ENCODE measurements at places on chromosomes 7 and 10.

DNA sequence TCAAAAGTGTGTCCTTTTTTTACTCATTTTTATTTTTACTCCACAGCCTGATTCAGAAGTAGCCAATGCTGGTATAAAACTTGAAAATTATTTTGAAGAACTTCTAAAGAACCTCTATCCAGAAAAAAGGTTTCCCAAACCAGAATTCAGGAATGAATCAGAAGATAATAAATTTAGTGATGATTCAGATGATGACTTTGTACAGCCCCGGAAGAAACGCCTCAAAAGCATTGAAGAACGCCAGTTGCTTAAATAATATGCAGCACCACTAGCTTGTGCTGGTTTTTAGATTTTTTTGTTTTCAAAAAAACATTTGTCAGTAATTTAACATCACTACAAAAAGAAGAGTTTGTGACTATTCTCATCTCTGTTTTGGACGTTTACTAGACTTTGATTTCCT, 116.5 kb downstream of the SVOPL start:
- DNase-seq, result no peak

- DNase-seq, result no peak
Observed at GRCh38 chr10:121268363-121268762, 329.9 kb downstream of the FGFR2 start.

- no peak for DNase-seq
Observed at GRCh38 chr7:115748123-115748738, 282.3 kb downstream of the TFEC start.

DNA sequence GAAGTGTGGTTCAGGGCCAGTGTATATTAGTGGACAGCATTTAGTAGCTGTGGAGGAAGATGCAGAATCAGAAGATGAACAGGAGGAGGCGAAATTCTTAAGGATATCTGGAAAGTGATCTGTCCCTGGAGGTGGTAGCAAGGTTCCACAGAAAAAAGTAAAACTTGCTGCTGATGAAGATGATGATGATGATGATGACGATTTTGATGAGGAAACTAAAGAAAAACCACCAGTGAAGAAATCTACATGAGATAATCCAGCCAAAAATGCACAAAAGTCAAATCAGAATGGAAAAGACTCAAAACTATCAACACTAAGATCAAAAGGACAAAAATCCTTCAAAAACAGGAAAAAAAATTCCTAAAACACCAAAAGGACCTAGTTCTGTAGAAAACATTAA, 26.3 kb downstream of the TM9SF3 start:
- no peak for DNase-seq

- DNase-seq, result no peak
Observed at GRCh38 chr10:51857305-51857704, 157.9 kb upstream of the CSTF2T start.

- no peak for DNase-seq
Observed at GRCh38 chr10:95315509-95315908, 24.7 kb upstream of the PDLIM1 start.

- no peak for DNase-seq
Observed at GRCh38 chr7:149050941-149051340, 22.6 kb upstream of the PDIA4 start.

- DNase-seq, result no peak
Observed at GRCh38 chr10:61950449-61951143, 49.1 kb downstream of the ARID5B start.

DNA sequence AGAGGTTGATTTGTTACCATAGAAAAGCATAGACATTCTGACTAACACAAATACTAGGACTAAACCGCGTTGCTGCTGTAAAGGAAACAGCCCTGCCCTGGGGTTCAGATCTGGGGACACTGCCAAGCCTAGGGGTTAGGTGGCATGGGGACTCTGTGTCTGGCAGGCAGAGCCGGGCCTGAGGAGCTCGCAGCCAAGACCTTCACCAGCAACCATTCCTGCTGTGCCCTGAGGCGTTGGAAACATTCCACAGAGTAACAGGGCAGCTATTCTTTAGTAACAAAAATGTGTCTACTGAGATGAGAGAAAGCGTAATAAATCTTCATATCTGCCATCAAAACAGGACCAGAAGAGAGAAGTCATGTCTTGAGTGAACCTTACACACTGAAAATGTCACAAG, 280.5 kb downstream of the POM121L12 start:
- no peak for DNase-seq

- DNase-seq, result no peak
Observed at GRCh38 chr10:718143-718700, 28.8 kb upstream of the DIP2C start.

DNA sequence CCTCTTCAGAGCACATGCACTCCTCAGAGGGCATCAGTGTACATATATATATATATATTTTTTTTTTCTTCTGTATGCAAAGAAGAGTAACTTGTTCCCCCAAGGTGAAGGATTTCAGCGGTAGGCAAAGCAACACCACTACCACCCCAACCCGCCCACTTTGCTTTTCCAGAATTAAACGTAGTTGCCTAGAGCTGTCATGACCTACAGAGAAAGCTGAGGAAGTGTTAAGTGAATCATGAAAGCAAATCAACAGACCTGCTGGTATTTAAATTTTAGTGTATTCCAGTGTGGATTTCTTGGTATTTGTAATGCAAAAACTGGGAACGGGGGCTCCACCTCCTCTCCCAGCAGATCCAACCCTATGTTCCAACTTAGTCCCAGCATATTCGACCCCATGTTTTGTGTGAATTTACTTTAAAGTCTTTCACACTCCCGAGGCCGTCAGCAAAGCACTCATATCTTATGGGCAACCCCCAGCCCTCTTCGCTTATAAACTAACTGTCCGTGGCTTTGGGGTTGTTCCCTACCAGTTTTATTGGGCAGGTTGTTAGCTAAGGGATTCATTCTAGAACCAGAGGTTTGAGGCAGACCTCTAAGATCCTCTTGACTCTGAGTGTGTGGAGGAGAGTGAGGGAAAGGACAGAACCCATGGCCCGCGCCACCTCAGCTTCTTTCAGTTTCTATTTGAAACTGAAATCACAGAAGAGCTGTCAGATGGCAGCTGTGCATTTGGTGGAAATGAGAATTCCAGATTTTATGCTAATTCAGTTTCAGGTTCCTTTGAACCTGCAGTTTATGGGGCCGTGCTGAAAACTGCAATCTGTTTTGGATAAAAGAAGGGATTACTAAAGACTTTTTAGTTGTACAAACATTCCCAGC, 450.2 kb upstream of the GALNT17 start:
- DNase-seq, result no peak

DNA sequence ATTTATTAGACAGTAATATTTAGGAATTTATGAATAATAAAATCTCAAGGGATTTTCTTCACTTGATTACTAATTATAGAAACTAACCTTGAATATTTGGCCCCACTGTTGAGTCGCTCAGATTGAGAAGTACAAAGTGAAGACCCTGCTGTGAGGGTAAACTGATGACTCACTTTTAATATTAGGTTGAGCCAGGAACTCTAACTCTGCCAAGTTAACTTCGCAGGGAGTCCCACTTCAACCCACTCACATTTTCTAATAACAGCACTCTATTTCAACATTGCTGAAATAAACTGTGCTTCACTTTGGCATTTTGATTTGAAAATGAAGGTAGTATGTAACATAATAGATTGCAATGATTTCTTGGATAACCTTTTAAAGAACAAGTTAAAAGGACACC, 200.7 kb downstream of the POLR1F start:
- DNase-seq, result no peak

DNA sequence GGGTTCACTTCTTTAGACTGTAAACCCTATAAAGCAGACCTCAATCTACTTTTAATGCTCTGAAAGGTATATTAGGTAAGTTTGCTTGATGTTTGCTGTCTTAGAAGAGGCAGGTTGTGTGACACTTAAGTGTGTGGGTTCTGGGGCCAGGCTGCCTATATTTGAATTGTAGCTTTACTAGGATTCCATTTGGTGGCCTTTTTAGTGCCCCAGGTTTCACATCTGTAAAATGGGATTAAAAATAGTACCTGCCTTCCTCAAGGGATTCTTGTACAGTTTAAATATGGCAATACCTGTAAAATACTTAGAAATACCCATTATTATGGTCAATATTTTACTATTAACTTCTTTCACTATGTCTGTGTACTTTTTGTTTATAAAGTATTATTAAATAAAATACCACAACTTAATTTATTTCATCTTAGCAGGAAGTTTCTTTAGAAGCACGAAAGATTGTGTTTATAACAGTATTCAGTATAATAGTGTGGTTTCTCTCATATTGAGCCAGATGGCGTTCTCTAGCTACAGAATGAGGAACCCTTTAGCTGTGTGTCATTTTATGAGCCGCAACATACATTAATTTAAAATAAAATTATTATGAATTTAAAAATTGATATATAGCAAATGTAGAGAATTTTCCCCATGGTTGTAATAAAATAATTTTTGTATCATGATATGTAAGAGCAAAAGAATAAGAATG, 94.2 kb downstream of the CDK14 start:
- DNase-seq, result no peak

GRCh38 chr10:71437537-71438092, 40.9 kb downstream of the CDH23 start:
- DNase-seq, result no peak

DNA sequence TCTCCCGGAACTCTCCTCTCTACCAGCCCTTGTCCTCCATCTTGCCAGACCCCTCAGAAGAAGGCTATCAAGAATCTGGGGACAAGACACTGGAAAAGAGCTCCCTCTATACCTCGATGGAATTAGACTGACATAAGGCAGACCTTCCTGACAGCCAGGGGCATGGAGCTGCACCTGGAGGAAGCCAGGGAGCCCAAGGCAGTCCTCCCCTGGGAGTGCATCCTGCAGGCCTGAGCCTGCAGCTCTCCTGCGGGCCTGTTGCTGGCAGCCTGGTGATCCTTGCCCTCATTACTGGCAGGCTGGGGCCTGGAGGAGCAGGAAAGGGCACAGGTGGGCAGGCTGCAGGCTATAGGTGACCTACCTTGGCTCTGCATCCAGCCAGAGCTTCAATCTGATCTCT, 323.4 kb downstream of the GRID1 start:
- no peak for DNase-seq

GRCh38 chr7:128908750-128909624, 1.5 kb downstream of the KCP start:
- DNase-seq, result peak; percentile 32

- DNase-seq, result no peak
Observed at GRCh38 chr10:104502907-104503306, 138.2 kb upstream of the SORCS3 start.

GRCh38 chr7:88311675-88312036, 5.0 kb upstream of the STEAP4 start:
- no peak for DNase-seq

GRCh38 chr7:156993021-156993924, 17.2 kb downstream of the MNX1 start:
- no peak for DNase-seq

DNA sequence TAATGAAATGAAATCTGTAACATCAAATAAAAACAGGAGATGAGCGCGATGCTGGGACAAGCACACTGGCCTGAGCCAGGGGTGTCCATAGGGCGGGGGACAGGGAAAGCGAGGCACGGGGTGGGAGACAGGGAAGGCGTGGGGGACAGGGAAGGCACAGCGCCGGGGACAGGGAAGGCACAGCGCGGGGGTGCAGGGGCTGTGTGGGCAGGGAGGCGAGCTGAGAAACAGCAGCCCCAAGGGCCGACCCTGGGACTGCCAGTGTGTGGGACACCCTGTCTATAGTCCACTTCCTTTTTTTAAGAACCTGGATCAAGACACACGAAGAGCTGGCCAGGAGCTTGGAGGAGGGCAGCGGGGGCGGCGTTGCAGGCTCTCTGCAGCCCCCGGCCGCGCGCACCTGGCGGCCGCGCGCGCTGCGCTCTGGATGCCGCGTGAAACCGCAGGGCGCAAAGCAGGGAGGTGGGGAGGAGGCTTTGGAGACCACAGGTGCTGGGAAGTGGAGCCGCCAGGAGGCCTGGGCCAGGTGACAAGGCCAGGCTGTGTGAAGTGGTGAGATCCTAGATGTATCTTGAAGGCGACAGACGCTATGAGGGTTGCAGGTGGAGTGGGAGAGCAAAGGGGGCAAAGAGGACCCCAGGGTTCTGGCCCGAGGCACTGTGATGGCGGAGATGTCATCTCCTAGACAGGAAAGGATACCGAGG, 157.7 kb downstream of the COBL start:
- no peak for DNase-seq

- peak; percentile 56 for DNase-seq
Observed at GRCh38 chr7:150428671-150429451, 21.6 kb upstream of the GIMAP8 start.

All from H9 (cell line).